HT-29 (cell line): ENCODE measurements at places on chromosomes 6 and 20. TPM values are rescaled to one million over a fixed set of nuclear protein-coding genes. Genes with fewer than 3 reads are reported as not detected.

The OR2J1 gene
- not detected in 2 replicates for total RNA-seq

DNA sequence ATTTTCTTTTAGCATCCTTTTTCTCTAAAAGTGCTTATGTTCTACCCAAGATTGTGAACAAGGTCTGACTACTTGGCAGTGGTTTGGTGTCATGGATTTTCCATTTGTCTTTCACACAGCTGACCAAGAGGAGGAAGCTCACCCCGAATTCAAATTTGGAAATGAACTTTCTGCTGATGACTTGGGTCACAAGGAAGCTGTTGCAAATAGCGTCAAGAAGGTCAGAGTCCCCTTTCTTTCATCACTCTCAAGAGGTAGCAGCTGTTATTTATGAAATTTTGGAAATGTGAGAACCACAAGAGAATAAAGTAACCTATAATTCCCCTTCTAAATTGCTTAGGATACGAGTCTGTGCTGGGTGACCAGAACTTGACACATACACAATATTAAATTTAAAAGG, 113.0 kb upstream of the LAMP5 start:
- no peak for DNase-seq

DNA sequence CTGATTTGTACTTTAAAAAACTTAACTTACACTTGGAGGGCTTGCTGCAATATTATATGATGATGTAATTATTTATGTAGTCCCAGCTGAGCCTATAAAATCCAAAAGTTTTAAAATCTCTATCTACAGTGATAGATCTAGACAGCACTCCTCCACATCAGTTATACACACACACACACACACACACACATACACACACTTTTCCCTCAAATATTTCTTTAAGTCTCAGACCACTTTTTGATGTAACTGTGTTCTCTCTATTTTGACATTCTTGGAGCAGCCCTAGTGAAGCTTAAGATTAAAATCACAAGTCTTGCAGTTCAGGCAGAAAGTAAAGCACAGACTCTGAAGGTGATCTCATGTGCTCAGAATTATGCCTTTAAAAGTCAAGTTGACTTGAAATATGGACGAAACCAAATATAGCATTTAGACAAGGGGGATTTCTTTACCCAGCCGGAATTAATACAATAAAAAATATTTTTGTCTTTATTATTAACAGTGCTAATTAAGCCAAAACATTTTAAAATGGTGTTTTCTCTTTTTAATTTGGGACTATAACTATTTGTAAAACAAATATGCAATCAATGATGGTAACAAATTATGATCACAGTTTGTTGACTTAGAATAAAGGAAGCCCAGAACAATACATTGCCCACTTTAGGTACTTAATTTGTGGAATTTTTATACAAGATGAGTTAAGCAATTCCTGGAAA, 63.5 kb upstream of the TMEM30A start:
- DNase-seq = no peak

GRCh38 chr20:35294293-35294685, 2.1 kb upstream of the FAM83C start:
- no peak for DNase-seq

GRCh38 chr6:63724721-63725120, 89.1 kb downstream of the PHF3 start:
- no peak for DNase-seq

DNA sequence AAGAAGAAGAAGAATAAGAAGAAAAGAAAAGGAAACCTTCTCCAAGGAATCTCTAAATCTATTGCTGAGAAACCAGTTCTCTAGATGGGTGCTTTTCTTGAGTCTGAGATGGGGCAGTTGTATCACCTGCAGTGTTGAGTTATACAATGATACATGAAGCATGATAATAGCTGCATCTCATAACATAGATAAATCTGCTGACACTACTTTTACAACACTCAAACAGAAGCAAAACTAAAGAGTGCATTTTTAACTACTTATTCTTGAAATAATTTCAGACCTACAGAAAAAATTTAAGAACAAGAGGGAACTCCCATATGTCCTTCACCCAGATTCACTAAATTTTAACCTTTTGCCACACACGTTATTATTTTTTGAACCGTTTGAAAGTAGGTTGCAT, 70.3 kb downstream of the SYNJ2 start:
- no peak for DNase-seq

The ANGPT4 gene
- total RNA-seq = not detected in 2 replicates

DNA sequence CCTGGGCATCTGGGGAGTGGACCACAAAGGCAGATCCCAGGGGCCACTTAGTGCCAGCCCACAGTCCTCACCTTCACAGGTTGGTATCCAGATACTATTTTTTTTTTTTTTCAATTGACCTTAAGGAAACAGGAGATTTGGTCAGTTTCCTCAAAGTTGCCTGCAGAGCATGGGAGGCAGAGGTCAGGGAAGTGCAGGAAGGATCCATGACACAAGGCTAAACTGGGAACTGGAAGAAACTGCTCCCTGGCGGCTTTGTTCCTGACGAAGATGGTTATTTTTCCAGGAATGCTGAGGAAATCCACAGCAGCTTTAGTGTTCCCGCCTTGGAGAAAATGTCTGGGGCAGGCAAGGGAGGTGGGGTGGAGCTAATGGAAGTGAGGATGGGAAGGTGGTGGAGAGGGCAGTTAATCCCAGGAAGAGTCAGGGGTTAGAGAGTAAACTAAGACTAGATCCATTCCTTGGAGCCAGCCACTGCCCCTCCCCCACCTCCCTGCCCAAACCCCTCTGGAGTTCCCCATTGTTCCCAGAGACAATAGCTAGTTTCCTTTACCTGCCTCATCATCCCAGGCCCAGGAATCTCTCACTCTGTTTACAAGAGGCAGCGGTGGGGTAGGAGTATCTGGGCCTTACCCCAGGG, 14.3 kb upstream of the MYMX start:
- no peak for DNase-seq

DNA sequence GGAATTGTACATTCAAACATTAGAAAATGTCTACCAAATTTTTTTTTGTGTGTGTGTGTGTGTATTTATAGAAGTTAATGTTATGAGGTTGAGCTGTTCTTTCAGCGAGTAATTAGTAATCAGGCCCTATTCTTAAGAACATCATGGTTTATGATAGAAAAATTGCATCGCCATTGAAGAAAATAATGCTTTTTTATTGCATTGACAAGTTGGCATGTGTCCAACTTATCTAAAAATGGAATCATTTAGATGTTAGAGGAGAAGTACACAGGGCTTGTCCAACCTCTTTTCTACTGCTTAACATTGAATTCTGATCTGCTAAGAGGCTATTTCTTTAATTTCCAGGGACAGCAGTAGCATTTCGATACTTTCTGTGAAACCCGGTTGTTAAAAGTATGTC, 61.6 kb upstream of the ADGRG6 start:
- no peak for DNase-seq

GRCh38 chr6:6390849-6391602, 70.6 kb upstream of the F13A1 start:
- DNase-seq = no peak

The LRRN4 gene
- 1.3 and 1.7 TPM in 2 replicates for total RNA-seq

The TPX2 gene
- total RNA-seq = 94.4 and 101 TPM in 2 replicates

DNA sequence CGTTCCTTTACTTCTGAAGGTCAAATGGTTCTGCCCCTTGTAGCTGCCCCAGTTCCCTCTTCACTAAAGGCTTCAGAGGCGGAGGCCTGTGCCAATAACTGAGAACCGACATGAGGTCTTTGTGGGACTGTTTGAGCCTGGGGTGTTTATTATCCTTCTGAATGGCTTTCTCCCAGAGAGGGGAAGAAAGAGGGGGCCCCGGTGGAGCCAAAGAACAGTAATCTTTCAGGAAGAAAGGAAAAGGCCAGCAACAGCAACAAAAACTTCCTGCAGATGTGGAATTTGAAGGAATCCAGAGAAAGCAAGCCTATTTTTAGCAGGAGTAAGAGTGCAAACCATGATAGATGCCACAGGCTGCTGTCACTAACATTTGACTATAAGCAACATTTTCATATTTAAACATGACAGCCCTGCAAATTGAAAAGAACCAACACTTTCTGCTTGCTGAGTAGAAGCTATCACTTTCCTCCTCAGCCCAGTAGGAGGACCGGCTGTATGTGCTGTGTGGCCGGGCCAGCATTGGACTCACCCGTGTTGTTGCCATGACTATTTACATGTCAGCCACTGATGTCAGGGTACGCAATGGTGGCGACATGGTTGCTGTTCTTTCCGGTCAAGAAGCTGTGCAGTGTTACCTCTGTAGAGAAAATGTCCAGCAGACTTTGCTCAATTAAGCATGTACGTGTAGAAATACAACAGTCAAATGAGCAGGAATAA, 121.3 kb downstream of the SOBP start:
- no peak for DNase-seq

- DNase-seq = peak; percentile 18
Measured at GRCh38 chr20:11646359-11646758, 271.3 kb upstream of the BTBD3 start.

DNA sequence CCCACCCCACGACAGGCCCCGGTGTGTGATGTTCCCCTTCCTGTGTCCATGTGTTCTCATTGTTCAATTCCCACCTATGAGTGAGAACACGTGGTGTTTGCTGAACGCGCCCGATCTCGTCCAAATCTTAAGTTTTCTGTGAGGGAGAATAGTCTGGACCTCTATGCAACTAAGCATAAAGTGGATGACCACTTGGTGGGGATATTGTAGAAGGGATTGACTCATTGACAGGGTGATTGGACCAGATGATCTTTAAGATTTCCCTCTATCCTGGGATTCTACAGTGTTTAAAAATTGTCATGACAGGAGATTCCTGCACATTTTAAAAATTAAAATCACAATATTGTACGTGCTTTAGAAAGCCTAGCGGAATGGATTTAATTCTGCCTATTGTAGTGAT, 141.3 kb downstream of the TRMT11 start:
- peak; percentile 29 for DNase-seq

The ENPP1 gene
- 0.03 and 0.33 TPM in 2 replicates for total RNA-seq

- DNase-seq = no peak
Measured at GRCh38 chr6:99338188-99338587, 11.3 kb downstream of the FAXC start.

The MUCL3 gene
- 0.08 and 0.15 TPM in 2 replicates for total RNA-seq

GRCh38 chr20:5596401-5597193, 153.6 kb upstream of the SHLD1 start:
- no peak for DNase-seq

- DNase-seq = no peak
Measured at GRCh38 chr20:53635221-53635620, 41.6 kb upstream of the ZNF217 start.

DNA sequence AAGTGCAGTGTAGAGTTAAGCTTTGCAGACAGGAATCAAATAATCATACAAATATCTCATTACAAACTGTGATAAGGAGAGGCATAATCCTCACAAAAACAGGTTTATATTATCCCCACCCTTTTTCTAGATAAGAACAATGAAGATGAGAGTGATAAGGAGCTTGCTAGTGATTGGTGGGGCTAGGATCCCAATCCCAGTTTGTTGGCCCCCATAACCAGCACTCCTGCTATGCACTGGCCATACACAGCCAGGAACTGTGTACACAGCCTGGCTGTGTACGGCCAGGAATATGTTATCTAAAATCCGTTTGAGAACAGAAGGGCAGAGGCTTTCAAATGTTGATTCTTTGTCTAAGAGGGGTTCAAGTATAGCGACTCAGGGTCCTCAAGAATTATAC, 180.6 kb downstream of the EYA2 start:
- no peak for DNase-seq

DNA sequence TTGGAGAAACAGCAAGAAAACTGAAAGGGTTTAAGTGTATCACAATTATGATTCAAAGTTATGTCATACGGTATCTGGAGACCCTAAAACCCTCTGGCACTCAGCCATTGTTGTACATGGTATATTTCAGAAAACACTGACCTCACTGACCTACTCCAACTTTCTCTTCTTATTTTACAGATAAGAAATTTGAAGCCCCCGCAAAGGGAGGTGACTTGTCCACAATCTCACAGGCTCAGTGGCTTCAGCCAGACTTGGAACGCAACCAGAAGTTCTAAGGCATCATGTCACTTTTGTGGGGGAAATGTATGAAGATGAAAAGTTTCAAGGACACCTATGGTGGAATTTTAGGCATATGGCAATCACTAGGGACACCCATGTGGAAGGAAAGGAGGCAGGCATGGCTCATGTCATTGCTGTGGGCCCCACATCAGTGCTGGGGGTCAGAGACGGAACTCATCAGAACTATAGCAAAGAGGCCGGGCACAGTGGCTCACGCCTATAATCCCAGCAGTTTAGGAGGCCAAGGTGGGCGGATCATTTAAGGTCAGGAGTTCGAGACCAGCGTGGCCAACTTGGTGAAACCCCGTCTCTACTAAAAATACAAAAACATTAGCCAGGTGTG, 5.2 kb upstream of the TRIB3 start:
- DNase-seq = no peak

DNA sequence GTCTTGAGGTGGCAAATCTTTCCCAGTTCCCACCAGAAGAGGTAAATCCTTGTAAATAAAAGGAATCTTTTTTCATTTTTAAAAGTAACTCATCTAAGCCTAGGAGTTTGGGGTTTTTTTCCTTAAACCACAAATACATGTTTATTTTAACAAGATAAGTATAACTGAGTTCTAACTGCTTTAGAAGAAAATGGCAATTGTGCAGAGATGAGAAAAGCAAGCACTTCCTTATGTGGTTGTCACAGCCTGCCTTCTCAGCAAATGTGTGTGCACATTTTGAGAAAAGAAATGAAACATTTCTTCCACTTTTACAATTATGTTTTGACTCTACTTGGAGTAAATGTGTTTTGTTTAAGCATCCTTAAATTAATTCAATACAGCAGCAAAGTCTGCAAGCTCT, 17.7 kb downstream of the HCK start:
- DNase-seq = no peak

DNA sequence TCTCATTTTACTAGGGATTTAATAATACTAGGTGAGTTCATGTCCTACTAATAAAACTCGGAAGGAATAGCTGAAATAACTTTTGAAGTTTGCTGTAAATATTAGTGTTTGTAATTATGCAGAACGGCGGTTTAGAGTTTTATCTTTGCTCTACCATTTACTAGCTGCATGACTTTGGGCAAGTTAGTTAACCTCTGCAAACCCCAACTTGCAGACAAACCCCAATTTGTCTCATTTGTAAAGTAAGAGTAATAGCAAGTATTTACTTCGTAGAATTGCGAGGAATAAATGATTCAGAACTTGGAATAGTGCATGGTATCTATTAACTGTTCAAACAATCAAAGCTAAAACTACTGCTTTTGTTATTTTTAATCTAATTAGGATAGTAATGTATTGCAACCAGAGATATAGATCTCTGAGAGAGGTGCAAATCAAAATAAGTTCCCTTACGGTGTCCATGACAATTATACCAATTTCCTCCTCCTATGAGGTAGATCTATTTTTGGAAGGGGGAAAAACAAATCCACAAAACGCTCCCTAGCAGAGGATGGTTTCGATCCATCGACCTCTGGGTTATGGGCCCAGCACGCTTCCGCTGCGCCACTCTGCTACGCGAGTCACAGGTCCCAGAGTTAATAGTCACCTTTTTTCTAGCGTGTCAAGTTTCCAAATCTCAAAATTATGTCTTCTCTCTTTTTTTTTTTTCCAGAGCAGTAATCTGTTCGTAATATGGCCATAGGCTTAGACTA, 35.1 kb upstream of the BTN3A2 start:
- peak; percentile 86 for DNase-seq

GRCh38 chr20:47360297-47361056, 4.0 kb upstream of the ZMYND8 start:
- peak; percentile 95 for DNase-seq
